Activated naive CD8-positive, alpha-beta T cell treated with anti-CD3 and anti-CD28 coated beads, Interleukin-2, amount 10 ng/mL, durations not matched to agents 7 days and 5 days (primary cell): ENCODE measurements at places on chromosomes 6 and 20. TPM values are rescaled to one million over a fixed set of nuclear protein-coding genes. Genes with fewer than 3 reads are reported as not detected.
A peak's percentile ranks its signal among the peaks of the same experiment; 100 is the strongest.

ECHDC1 gene
- 40.2 TPM for total RNA-seq

ADAM33 gene
- not detected for total RNA-seq

CD93 gene
- total RNA-seq = 0.47 TPM

LSM14B gene
- total RNA-seq = 45.1 TPM

RNF39 gene
- not detected for total RNA-seq

OPRL1 gene
- 1.8 TPM for total RNA-seq

MOXD1 gene
- not detected for total RNA-seq

SEMG1 gene
- not detected for total RNA-seq

CCN5 gene
- total RNA-seq = not detected

PPP1R14C gene
- not detected for total RNA-seq

SNAI1 gene
- 0.40 TPM for total RNA-seq

BMP7 gene
- total RNA-seq = not detected

MYH7B gene
- total RNA-seq = 0.55 TPM

GRCh38 chr6:170371588-170371987 lies 65.0 kb downstream of the FAM120B start:
- no peak for DNase-seq
- no peak overlapping the region for H3K4me3 ChIP-seq
- peaks cover 20% of the 10 kb centered on the region for H3K4me1 ChIP-seq
- no peaks in the 10 kb centered on the region for H3K27me3 ChIP-seq
- peaks cover 17% of the 10 kb centered on the region for H3K36me3 ChIP-seq

GRCh38 chr6:8825726-8826125 lies 390.4 kb upstream of the SLC35B3 start:
- no peaks in the 10 kb centered on the region for H3K36me3 ChIP-seq
- no peak for DNase-seq
- no peak overlapping the region for H3K4me3 ChIP-seq
- H3K27me3 ChIP-seq = no peaks in the 10 kb centered on the region
- no peak overlapping the region for H3K27ac ChIP-seq

DNA sequence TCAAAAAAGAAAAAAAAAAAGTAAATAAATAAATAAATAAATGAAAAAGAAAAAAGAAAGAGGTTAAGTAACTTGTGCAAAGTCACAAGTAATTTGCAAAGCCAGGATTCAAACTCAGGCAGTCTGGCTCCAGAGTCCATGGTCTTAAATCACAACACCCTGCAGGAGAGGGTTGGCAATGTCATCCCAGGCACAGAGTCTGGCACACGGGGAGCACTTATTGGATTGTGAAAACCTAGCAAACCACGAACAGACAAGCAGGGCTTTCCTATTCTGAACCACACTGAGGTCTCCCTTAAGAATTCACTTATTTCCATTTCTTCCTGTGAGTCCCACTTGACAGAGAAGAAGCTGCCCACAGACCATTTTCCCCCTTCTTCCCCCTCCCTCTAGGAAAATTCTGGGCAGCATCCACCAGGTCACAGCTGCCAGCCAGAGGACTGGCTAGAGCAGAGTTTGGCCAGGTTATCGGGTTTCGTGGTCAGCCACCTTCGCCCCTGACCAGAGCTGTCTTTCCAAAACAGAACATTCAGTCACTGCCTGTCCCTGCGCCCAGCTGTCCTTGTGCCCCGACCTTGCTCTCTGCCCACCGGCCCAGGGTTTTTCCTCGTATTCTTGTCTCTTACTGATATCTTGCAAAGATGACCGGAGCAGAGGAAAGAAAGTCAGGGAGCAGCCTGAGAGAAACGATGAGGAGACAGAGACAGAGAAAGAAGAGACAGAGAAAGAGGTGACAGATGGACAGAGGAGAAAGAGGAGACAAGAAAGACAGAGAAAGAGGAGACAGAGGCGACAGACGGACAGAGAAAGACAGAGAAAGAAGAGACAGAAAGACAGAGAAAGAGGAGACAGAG lies 106.4 kb upstream of the PTPN1 start:
- no peaks in the 10 kb centered on the region for H3K36me3 ChIP-seq
- H3K4me3 ChIP-seq = no peak overlapping the region
- no peak overlapping the region for H3K27ac ChIP-seq
- H3K27me3 ChIP-seq = peaks cover 41% of the 10 kb centered on the region
- H3K4me1 ChIP-seq = peaks cover 12% of the 10 kb centered on the region

GRCh38 chr6:32371229-32371628 lies 474 bp downstream of the TSBP1 start:
- H3K4me3 ChIP-seq = no peak overlapping the region
- H3K36me3 ChIP-seq = no peaks in the 10 kb centered on the region
- no peak overlapping the region for H3K27ac ChIP-seq
- H3K4me1 ChIP-seq = no peaks in the 10 kb centered on the region

DNA sequence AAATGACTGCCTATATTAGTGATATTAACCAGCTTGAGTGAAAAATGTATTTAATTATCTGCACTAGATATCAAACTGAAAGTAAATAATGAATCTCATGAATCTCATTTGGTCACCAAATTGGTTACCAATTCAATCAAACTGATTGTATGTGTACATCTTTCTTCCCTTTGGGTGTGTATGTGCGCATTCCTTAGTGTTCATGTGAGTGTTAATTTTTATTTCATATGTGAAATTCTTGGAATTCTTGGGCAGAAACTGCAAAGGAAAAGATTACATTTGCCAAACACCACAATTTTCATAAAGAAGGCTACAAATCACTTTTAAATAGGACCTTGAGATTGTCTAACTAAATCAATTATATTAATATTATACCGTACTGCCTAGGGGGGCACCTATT lies 648.4 kb upstream of the MARCKS start:
- no peaks in the 10 kb centered on the region for H3K27me3 ChIP-seq
- H3K36me3 ChIP-seq = no peaks in the 10 kb centered on the region
- H3K27ac ChIP-seq = no peak overlapping the region
- no peak overlapping the region for H3K4me3 ChIP-seq
- no peak for DNase-seq
- H3K4me1 ChIP-seq = no peaks in the 10 kb centered on the region

DNA sequence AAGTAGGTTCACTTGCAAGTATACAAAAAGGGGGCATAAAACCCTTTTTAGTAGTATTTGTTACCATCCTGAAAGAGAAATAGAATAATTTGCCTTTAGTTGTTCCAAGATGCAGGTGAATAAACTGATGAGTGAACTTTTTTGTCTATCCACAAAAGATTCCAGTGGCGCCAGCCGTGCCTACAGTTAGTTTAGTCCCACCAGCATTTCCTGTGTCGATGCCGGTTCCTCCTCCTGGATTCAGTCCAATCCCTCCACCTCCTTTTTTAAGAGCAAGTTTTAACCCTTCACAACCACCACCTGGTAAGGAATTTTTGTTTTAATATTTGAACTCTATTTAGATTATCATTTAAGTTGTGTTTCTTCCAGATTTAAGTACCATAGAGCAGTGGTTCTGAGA lies 90.9 kb downstream of the SCAF8 start:
- no peak overlapping the region for H3K27ac ChIP-seq
- H3K4me3 ChIP-seq = no peak overlapping the region
- H3K36me3 ChIP-seq = peaks cover 35% of the 10 kb centered on the region
- no peaks in the 10 kb centered on the region for H3K4me1 ChIP-seq

GRCh38 chr6:156984178-156984738 lies 207.1 kb downstream of the ARID1B start:
- H3K36me3 ChIP-seq = no peaks in the 10 kb centered on the region
- peak overlapping the region; percentile 38 for H3K4me3 ChIP-seq
- H3K27me3 ChIP-seq = peaks cover 1% of the 10 kb centered on the region
- H3K27ac ChIP-seq = no peak overlapping the region

DNA sequence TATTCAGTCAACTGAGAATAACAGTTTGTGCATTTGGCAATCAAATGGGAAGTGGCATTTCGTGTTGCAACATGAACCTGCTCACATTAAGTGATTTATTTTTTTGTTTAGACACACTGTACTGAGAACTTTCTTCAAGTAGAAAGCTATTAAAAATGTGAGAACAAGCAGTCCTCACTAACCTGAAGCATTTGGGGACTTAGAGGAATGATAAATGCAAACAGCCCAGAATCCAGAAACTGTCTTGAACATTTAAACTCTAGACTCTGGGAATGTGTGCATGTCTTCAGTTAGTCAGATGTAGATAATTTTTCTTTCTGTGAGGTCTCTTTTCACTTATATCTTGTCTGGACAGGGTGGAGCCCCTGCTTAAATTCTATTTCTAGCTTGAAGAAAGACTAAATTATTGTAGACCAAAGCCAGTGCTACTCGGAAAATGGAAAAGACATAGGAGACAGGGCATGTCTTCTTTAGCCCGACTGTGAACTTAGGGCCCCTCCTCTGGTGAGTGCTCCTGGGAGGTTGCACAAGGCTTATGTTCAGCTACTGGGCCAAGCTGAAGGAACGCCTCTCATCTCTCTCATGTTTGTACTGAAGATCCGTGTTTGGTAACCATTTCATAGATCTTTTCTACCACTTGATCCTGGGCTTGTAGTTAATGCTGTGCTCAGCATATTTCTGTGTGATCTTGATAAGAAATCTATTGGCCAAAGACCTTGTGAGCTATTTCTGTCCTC lies 70.1 kb downstream of the SLX4IP start:
- no peaks in the 10 kb centered on the region for H3K27me3 ChIP-seq
- H3K36me3 ChIP-seq = peaks cover 2% of the 10 kb centered on the region
- no peak overlapping the region for H3K4me3 ChIP-seq

- no peak overlapping the region for H3K4me3 ChIP-seq
- no peaks in the 10 kb centered on the region for H3K4me1 ChIP-seq
- DNase-seq = no peak
- peaks cover 11% of the 10 kb centered on the region for H3K27me3 ChIP-seq
Observed at GRCh38 chr6:14841901-14842421, 403.9 kb upstream of the JARID2 start.

GRCh38 chr20:10465135-10465534 lies 30.0 kb downstream of the SLX4IP start:
- H3K4me1 ChIP-seq = peaks cover 12% of the 10 kb centered on the region
- no peak overlapping the region for H3K27ac ChIP-seq
- peaks cover 24% of the 10 kb centered on the region for H3K36me3 ChIP-seq
- no peaks in the 10 kb centered on the region for H3K27me3 ChIP-seq
- DNase-seq = no peak

DNA sequence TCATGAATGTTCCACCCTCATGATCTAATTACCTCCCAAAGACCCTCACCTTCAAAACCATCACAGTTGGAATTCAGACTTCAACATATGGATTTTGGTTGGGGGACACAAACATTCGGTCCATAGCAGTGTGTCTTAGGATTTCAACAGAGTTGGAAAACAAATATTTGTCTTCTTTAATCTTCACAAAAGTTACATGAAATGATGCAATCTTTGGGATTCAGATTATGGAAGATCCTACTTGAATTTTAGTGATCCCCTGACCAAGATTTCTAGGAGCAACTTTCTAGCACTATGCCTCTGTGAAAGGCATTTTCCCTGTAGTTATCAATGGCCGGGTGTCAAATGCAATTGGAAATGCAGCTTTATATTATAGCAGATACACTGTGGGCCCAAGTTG lies 86.5 kb downstream of the TRMT11 start:
- DNase-seq = no peak
- peaks cover 5% of the 10 kb centered on the region for H3K36me3 ChIP-seq
- H3K27me3 ChIP-seq = no peaks in the 10 kb centered on the region
- H3K4me3 ChIP-seq = no peak overlapping the region
- no peaks in the 10 kb centered on the region for H3K4me1 ChIP-seq

GRCh38 chr6:42378536-42378935 lies 73.2 kb downstream of the TRERF1 start:
- peak overlapping the region; percentile 85 for H3K27ac ChIP-seq
- no peak for DNase-seq
- H3K36me3 ChIP-seq = peaks cover 13% of the 10 kb centered on the region
- peaks cover 52% of the 10 kb centered on the region for H3K4me1 ChIP-seq

DNA sequence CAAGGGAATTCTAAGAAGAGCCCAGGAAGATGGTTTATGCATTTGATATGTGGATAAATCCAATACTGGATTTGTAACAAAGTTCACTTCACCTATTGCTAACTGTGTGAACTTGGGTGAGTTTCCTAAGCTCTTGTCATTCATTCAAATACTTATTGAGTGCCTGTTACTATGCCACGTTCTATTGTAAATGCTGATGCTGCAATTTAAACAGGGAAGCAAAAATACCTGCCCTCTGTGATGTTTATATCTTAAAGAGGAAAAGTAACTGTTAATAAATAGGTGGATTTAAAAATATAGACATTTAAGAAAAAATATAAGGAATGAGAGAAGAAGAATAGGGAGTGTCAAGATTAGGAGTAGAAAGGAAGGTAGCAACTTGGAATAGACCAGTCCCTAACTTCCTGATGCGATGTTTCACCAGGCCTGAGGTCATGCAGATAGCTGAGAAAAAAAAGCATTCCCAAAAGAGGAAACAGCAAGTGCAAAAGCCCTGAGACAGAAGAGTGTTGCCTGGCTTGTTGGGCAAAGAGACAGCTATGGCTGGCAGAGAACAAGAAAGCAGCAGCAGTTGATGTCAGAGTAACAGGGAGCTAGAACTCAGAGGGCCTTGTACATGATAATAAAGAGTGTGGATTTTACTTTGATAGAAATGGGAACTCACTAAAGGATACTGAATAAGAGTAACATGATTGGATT lies 54.3 kb upstream of the TCF21 start:
- DNase-seq = no peak
- H3K27me3 ChIP-seq = peaks cover 16% of the 10 kb centered on the region
- H3K36me3 ChIP-seq = no peaks in the 10 kb centered on the region
- no peak overlapping the region for H3K27ac ChIP-seq

DNA sequence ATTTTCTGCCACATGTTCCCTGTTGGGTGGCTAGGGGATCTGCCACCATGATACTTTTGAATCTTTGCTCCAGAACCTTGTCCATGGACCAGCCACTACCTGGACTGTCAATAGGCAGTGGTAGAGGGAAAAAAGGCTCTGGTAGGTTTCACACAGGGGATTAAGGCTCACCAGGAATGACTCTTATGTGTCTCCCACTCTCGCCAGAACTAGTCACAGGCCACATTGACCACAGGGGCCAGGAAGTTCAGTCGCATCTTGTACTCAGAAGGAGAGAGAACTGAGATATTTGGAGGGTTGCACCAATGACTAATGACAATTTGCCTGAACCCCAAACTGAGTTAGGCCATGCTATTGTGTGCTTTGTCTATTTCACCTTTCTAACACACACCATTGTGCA lies 23.6 kb upstream of the APCDD1L start:
- DNase-seq = no peak
- H3K4me1 ChIP-seq = no peaks in the 10 kb centered on the region
- no peaks in the 10 kb centered on the region for H3K27me3 ChIP-seq
- no peak overlapping the region for H3K4me3 ChIP-seq
- no peaks in the 10 kb centered on the region for H3K36me3 ChIP-seq

GRCh38 chr20:62485062-62485700 lies 9.4 kb upstream of the GATA5 start:
- H3K4me1 ChIP-seq = peaks cover 7% of the 10 kb centered on the region
- DNase-seq = no peak
- H3K36me3 ChIP-seq = no peaks in the 10 kb centered on the region
- H3K27me3 ChIP-seq = peaks cover 51% of the 10 kb centered on the region
- H3K27ac ChIP-seq = no peak overlapping the region

DNA sequence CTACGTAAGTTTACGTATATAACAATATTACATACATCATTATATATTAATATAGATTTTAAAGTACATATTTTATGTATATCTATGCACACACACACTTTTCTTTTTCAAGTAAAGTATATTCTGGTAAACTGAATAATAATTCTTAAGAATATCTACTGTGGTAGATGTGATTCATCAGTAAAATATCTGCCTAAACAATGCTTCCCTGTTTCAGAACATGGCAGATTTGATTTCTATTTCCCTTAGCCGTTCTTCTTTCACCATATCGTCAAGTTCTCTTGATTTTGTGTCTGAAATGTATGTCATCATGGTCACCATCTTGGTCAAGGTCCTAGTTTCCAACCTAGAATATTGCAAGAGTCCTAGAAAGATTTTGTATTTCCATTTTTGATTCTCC lies 195.6 kb downstream of the HDGFL1 start:
- no peak for DNase-seq
- H3K36me3 ChIP-seq = no peaks in the 10 kb centered on the region
- no peak overlapping the region for H3K27ac ChIP-seq
- H3K4me1 ChIP-seq = no peaks in the 10 kb centered on the region
- H3K27me3 ChIP-seq = peaks cover 3% of the 10 kb centered on the region
